ENCODE measurements at places on chromosomes 3 and 15.
A peak's percentile ranks its signal among the peaks of the same experiment; 100 is the strongest.

- no peak for DNase-seq
These were observed at the start of gene PPARG for GRCh38 chr3:12288182-12289129. Gene PPARG, plus strand, starts transcription at chr3:12289070. Its CDS starts 90,642 bp downstream, at chr3:12379712.

- DNase-seq: no peak
These were observed 8.9 kb downstream of the CA12 start for GRCh38 chr15:63372753-63373152.

GRCh38 chr3:184696697-184697096 lies 15.2 kb downstream of the MAGEF1 start:
- DNase-seq: no peak

DNA sequence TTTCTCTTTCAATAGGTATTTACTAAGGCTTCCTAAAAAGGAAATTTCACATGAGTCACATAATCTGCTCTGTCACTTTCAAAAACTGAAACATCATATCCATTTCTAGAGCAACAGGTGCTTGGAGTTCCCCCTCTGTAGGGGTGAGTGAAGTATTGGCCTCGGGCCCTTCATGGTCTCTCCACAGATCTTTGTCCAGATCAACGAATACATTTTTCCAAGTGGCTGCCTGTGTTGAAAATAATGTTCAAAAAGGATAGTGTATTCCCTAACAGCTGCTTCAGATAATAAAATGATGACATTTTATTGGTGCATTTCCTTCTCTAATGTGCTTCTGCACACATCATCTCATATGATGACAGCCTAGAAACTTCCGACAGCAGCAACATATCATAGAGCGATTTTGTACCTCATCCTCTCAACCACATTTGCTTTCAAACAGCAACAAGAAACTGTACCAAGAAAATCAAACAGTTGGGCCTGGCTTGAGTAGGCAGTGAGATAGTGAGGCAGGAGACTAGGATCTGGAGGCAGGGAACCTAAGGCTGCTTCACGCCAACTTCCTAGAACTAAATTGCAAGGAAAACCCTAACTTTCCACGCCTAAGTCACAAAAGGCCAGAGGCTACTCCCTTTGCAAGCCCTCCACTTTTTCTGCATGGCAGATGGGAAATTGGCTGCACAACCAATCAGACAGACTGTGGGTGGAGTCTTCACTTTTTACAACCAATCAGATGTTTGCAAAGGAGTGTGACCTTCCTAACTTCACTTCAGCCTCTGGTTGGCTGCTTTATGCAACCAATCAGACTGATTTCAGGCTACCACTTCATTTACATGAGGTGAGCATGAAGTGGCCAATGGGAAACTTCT lies 340.2 kb downstream of the LRRC3B start:
- no peak for DNase-seq

DNA sequence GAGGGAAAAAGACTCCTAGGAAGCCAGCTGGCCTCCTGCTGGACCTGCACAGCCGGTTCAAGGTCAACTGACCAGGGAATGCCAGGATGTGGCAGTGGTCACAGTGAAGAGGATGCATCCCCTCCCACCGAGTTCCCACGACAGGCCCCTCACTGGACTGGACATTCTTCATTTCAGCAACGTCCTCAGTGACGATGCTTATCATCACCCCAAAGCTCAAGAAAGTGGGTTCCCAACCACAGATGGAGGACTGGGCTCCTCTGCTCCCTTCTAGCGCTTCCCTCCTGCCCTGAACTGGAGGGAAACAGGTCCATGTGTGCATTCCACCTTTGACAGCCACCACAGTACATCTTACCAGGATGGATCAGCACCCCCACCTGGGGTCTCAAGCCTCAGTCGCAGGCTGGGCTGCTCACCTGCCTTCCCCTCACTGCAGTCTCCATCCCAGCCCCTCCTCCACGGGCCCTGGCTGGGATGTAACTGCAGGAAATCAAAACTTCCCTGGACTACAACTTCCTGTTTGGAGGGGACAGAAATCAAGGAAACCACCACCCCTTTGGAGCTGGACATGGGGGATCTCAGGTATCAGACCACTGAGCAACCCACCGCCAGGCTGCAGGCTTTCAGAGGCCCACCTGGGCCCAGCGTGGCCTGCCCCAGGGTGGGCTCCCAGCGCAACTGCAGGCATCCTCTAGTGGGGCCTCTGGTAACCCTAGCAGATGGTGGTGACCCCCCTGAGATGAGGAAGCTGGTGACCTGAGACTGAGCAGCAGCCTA lies 7.3 kb downstream of the CALML4 start:
- no peak for DNase-seq

- DNase-seq: no peak
These were observed 87.7 kb downstream of the KCNAB1 start for GRCh38 chr3:156207802-156208685.

DNA sequence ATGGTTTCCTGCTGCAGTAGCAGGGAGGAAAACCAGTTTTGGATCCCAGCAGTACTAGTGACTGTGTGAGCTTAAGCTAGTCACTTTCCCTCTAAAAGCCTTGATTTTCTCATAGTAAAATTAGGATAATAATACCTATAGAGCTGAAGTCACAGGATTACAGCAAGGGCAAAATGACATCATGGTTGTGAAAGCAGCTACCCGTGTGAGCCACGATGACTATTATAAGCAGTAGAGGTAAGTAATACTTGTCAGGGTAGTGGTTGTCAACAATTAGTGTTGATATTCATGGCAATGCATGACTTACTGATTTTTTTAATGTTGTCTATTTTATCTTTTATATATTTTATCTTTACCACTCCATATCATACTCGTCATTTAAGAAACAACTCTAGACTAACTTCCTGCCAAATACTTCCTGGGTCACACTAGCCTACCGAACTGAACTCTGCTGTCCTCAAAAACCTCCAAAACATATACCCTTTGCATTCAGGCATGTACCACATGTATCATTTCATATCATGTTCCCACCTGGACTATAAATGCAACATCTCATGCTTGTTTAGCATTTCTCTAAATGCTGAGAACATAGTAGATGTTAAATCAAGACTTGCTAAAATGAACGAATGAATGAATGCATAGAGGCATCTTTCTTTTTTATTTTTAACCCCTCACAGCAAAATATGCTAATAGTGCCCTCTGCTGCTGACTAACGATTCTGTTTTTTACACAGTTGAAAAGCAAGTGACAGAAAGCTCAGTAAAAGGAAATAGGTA lies 172.6 kb downstream of the P3H2 start:
- no peak for DNase-seq

GRCh38 chr3:112976001-112976400 lies 1.1 kb upstream of the CD200R1 start:
- no peak for DNase-seq

GRCh38 chr3:30713885-30714503 lies 107.6 kb downstream of the TGFBR2 start:
- DNase-seq: no peak

GRCh38 chr15:74850393-74850792 lies 7.4 kb upstream of the ULK3 start:
- DNase-seq: no peak

DNA sequence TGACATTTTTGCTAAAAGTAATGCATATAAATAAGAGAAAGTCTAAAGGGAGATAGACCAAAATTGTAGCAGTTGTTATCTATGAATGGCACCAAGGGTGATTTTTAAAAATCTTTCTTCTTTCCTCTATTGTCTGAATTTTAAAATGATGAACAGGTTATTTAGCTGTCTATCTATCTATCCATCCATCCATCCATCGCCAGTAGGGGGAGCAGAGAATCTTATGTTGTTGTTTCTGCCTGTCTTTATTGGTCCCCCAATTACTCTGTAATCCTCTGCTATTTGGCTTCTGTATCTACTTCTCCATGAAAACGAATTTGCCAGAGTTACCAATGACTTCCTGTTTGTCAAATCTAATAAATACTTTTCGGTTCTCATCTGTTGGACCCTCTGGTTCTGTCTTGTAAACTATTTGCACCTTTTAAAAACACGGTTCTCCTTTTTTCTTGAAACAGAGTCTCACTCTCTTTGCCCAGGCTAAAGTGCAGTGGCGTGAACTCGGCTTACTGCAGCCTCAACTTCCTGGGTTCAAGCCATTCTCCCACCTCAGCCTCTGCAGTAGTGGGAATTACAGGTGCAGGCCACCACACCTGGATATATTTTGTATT lies 86.0 kb downstream of the ECT2 start:
- DNase-seq: no peak

DNA sequence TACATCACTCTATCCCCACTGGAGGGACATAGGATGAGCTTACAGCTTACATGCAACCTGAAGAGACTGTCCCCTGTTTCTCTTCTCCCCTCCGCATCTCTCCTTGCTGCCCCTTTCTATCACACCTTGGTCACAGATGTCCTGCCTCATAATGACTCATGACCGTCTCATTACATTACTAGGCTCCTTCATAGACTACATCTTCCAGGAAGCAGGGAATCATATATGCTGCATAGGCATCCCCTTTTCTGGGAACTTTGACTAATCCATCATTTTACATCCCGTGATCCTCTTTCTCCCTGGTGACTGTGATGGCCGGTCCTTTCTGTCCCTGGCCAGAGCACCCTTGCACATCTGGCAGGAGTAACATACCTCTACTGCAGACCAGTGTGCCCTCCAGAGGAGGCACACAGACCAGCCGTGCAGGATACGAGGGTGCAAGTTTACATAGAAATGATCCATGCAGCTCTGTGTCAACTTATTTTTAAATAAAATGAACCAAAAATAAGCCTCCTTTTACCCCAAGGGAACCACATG lies 188.9 kb downstream of the CACNA2D3 start:
- DNase-seq: no peak

DNA sequence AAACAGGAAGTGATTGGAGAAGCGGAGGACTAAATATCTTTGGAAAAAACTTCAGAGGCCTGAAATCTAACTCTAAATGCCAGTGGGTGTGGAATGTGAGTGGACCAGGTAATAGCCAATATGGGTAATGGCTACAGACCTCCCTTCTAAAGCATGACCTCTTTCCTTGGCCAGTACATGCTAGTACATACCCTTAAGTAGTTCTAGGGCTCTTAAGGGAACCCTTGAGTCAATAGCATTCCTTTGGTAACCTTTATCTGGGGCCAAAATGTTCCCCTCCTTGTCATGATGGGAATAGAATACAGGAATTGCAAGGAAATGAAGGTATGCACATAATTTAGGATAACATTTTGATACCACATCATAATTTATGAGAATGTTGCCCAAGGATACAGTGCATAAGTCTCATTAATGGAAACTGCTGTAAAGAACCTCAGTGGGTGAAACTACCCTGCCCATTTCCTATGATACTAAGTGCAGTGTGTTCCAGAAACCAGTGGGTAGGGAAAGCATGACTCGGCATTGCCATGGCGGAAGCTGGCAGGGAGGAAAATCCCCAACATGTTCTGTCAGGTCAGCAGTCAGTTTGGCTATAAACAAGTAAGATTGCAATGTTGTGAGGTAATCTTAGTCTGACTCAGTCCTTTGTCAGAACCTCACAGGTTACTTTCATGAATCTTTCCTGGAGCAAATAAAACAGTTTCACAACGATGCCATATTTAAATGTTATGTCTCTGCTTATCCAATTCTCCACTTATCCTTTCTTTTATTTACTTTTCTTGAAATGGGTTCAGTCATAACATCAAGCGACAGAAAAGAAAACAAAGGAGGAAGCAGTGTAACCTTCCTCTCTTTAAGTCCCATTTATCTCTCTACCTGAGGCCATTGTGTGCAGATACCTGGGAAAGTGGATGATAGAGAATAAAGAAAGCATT lies 23.5 kb upstream of the RAP2B start:
- DNase-seq: peak; percentile 71

DNA sequence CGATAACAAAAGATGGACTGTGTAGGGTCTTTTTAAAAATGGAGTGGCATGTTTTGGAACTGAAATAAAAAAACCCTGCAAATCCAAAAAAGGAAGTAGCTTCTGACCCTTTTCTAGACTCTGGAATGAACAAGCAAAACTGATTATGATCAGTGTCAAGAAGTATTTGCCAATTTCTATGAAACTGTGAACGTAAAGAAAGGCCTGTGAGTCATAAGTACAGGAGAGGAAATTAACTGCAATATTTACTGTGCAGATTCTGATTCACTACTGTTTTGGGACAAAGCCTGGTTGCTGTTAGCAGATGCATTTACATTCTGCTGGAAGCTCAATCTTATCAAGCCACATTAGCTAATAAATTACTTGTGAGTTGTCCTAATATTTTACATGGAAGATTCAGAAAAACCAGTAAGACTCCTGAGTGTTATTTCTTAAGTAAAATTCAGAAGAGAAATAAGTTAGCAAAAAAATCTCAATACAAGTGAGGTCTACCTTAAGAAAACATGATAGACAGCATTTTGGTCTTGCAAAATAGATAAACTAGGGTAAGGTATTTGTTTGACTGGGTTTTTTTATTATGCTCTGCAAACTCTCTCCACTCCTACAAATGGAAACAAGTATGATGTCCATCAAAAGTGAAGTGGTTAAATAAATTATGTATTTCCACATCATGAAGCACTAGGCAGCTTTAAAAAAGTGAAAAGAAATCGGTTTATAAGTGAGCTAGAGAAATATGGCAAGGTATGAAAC lies 90.2 kb upstream of the LMOD3 start:
- DNase-seq: no peak

- no peak for DNase-seq
These were observed 53.2 kb downstream of the CHST2 start for GRCh38 chr3:143172795-143173145.

DNA sequence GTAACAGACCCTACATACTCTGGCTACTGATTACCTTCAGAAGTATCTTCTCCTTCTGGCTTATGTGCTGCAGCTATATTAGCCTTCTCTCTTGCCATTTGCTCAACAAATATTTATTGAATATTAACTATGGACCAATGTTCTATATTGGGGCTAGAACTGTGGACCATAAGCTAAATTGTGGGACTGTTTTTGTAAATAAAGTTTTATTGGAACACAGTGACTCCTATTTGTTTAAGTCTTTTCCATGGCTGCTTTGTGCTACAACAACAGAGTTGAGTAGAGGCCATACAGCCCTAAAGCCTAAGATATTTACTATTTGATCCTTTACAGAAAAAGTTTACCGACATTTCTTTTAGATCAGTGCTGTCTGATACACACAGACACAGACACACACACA lies 20.3 kb upstream of the XIRP1 start:
- DNase-seq: no peak

- no peak for DNase-seq
These were observed 634.1 kb upstream of the TBL1XR1 start for GRCh38 chr3:177831361-177831760.

DNA sequence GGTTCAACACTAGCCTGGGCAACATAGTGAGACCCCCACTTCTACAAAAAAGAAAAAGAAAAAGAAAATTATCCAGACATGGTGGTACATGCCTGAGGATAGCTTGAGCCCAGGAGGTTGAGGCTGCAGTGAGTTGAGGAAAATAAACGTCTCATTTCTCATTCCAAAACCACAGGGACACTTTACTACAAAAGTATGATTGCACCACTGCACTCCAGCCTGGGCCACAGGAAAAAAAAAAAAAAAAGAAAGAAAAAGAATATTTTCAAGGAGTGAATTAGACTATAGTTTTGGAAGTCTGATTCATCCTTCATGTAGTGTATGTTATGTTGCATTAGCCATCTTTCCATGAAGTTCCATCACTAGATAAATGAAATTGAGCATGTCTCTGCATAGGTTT lies 149.5 kb upstream of the THBS1 start:
- no peak for DNase-seq

DNA sequence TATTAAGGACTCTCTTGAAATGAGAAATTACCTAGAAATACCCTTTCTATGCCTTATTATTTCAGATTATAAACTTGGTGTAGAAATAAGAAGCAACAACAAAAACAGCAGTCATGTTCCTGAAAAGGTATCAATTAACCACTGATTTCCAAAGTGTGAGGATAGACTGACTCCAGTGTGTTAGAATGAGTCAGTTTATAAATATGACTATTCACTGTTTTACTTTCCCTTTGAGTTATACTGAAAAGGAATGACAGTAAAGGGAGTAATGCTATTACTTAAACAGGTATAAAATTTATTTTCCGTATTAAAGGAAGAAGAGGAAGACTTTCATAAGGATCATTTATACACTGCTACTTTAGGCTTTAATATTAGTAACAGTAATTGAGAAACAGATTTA lies 12.9 kb downstream of the GMNC start:
- DNase-seq: no peak

All from tibial artery (tissue), 4 donors.